ENCODE measurements at places on chromosomes 3 and 15.

DNA sequence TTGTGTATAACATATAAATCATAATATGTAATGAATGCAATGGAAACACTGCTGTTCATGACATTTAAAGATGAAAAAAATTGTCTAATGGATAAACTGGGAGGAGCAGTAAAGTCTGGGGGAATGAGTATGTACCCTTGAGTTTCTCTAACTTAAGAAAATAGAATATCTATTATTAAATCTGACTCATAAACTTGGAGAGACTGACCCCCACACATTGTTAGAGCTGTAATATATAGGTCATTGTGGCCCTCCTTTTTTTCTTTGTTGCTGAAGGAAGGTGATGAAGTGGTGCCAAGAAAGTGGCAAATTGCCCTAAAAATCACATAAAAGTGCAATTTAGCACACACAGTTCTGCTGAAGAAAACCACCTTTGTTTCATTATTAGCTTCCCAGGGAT is 389.8 kb upstream of the RARB start:
- DNase-seq: no peak

DNA sequence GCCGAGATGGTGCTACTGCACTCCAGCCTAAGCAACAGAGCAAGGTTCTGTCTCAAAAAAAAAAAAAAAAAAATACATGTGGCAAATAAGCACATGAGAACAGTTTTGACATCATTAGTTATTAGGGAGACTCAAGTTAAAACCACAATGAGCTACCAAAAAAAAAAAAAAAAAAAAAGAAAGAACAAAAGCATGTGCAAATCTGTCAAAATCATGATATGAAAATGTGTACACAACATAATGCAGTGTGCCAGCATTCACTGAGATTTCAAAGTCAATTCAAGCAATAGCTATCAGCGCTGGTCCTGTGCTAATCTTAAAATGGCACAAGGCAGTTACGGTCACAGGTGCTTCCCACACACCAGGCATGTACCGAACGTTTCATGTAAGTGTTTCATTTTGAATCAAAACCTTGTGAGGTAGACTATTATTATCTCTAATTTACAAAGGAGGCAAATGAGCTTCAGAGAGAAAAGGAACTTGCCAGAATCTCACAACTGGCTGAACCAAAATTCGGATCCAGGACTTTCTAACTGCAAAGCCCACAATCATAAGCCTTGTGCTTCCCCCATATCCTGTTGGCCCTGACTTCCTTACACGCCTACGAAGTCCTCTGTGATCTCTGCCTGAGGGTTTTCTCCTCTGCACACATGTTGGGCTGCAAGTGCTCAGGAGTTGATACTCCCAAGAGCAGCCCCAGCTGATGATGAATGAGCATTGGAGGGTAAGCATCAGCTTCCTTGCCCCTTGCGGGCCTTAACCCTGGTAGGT is 200.1 kb upstream of the PROK2 start:
- DNase-seq: no peak

GRCh38 chr15:27742751-27743477 is 356.2 kb downstream of the OCA2 start:
- no peak for DNase-seq

DNA sequence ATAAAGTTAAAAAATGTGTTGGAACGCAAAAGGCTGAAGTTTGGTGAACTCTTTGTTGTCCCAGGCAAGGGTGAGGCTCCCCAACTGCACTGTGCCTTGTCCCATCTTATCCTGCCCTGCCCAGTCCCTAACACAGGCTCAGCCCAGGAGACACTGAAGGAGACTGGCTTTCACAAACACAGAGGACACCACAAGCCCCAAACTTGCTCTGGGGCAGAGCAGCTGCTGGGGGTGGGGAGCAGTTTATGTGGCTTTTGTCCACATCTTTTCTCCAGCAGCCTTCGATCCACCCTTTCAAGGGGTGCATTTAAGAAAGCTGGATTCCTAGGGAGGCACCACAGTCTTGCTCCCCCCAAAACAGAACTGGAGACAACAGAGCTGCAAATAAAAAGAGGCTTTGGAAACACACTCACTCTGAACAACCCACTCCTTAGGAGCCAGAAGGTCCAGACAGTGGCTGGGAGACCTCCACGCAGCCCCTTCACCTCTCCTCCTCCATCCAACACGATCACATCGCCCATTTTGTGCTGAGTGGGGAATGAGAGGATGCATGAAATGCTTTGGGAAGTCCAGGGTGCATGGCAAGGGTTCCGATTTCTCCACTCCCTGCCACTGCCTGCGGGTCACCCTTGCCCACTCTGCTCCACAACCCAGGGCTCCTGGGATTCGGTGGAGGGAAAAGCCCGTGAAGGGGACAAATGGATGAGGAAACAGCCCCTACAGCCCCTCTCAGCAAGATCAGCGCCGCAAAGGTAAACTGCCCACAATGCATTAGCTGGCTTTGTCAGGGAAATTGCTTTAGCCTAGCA is 260.5 kb upstream of the TLE3 start:
- no peak for DNase-seq

- peak; percentile 39 for DNase-seq
Observed at GRCh38 chr15:77010312-77010686, 15.4 kb downstream of the PSTPIP1 start.

Data from osteoblast (primary cell).